NB4 (cell line): ENCODE measurements at places on chromosomes 13 and 19.

DNA sequence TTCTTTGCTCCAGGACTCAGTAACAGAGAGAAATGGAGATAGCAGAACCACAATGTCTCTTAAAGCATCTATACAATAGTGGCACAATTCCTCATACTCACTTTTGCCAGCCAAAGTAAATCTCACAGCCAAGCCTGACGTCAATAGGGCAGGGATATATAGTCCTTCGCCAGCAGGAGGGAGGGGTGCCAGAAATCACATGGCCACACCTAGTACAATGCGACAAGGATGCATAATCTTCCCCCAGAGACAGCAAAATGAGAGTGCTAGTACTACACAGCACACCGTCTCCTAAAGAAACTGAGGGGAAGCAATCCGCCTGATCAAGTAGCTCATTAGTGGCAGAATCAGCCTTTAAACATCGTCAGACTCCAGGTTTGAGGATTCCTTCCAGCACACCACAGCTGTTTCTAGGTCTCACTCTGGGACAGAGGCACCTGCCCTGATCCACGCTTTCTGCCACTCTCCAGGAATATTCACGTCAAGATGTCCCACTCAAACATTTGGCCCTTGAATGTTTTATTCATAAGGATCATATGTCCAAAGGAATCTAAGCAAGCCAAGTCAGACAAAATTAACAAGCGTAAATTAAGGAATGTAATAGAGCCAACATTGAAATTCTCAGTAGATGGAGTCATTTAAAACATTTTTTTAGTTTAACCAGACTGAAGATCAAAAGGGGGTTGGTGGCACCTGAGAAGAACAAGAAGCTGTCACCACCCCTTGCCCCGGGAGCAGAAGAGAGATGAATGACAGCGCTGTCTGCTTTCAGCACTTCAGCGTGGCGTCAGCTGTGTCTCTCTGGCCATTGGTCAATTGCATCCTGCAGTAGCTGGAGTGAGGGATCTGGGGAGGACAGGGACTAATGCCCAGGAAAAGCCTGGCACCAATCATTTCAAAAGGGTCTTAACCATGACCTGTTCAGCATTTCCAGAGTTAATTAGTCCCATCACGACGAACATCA, 63.5 kb upstream of the SERP2 start:
- DNase-seq: no peak

DNA sequence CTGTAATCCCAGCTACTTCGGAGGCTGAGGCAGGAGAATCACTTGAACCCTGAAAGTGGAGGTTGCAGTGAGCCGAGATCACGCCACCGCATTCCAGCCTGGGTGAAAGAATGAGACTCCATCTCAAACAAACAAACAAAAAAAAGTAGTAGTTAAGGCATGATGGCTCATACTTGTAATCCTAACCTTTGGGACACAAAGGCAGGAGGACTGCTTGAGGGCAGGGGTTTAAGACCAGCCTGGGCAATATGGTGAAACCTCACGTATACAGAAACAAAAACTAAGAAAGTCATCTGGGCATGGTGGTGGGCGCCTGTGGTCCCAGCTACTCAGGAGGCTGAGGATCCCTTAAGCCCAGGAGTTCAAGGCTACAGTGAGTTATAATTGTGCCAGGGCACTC, 1.8 kb downstream of the DNMT1 start:
- no peak for DNase-seq

DNA sequence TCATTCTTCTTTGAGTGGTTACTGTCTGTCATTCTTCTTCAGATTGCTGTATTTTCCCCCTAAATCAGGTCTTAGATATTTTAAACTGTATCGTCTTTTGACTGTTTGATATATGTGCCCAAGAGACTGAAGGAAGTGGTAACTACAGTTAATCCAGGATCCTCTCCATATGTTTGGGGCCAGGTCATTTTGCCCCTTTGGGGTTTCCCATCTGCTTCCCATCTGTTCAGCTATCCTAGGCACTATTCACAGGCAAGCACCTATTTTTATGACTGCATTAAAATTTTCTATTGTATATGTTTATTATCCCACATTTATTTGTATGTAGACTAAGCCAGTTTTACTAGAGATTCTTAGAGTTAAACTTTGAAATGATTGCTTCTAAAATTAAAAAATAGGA, 244.2 kb downstream of the PCCA start:
- DNase-seq: no peak

DNA sequence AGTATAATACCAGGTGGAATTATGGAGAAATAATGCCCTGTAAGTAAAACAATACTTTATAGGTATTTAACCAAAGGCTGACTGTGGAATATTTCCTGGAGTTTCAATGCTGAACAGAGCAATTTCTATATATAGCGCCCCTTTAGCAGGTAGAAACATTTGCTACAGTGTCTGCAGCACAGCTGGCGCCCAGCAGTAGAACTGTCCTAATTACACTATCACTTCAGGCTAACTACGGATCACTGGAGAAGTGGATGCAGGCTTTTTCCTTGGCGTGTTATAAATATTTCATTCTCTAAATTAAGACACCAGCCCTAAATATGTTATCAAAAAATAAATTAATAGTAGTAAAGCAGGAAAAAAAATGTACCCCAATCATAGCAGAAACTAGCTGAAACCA, 3.1 kb downstream of the SHISA2 start:
- DNase-seq: no peak

DNA sequence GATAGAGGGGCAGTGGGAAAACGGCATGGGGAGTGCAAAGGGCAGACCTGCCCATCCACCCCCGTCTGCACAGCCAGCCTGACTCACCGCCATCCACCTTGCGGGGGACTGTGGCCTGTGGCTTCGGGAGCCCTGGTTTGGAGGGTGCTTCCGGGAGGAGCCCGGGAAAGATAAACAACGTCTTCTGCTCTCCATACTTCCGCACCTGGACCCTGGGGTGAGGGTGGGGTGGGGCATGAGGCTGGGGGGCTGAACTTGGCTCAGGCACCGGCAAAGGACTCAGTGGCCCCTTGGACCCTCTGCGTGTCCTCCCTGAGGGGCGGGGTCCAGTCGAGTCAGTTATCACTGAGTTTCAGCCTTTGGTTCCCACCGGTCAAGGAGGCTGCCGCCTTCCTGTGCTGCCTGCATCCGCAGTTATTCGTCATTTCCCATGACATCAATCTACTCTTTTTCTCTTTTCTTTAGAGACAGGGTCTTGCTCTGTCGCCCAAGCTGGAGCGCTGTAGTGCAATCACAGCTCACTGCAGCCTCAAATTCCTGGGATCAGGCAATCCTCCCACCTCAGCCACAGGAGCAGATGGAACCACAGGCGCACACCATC, 3.2 kb downstream of the GPR108 start:
- no peak for DNase-seq

DNA sequence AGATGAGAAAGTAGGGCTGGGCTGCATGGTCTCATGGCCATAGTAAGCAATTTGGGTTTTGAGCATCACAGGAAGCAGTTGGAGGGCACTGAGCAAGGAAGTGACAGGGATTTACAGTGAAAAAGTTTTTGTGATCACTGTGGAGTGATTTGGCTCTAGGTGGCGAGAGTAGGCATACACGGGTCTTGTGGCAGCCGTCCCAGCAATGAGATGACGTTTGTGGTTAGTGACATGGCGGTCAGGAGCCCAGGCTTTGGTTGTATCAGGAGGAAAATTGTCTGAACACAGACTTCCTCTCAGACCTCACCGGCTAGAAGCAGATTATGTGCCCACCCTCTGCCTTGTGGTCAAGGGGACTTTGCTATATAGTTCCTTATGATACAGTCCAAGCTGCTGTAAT, 3.3 kb downstream of the ZNF444 start:
- DNase-seq: peak; percentile 7

GRCh38 chr13:77579959-77580358, 44.5 kb downstream of the SCEL start:
- DNase-seq: no peak

GRCh38 chr13:27522847-27523246, 72.5 kb upstream of the MTIF3 start:
- peak; percentile 49 for DNase-seq

- no peak for DNase-seq
These were observed 85.8 kb downstream of the EPSTI1 start for GRCh38 chr13:42906257-42906656.

DNA sequence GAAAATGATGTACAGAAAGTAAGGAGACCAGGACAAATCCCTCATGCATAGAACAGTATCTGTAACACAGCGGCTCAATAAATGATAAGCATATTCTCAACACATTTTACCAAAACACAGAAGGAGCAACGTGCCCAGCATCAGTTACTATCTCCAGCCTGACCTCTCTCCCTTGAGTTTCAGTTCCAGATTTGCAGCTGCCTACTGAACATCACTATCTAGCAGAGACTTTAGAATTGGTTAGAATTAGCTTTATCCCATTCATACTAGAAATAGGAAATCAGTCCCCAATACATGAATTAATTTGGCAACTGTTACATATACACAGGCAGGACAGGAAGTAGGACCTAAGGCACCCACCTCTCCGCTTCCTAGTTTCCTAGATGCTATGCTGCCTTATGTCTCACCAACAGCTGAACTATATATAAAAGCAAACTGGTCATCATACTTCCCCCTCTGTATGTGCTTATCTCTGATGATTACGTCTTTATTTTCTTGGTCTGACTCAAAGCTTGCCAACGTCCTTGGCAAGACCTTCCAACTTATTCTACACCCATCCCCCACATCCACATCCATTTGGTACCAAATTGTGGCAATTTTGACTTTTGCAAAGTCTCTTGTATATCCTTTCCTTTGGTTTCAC, 61.1 kb downstream of the SACS start:
- DNase-seq: peak; percentile 33

- peak; percentile 56 for DNase-seq
These were observed 3.6 kb upstream of the CEACAM3 start for GRCh38 chr19:41792513-41793413.

- DNase-seq: no peak
These were observed 4.8 kb downstream of the SYNGR4 start for GRCh38 chr19:48368936-48369335.

DNA sequence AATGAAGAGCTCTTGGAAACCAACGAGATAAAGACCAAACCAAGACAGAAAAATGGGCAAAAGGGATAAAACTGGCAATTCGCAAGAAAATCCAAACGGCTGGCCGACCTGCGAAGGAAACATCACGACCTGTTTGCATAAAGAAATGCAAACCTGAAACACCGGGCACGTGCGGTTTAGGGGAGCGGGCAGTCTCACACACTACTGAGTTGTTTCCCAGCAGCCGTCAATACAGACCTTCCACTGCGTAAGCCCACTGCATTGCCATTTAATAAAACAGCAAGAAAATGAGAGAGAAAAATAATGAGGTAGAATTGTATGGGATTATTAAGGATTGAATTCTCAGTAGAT, 642 bp upstream of the PEG3 start:
- no peak for DNase-seq

GRCh38 chr19:1561236-1561842, 6.8 kb downstream of the MEX3D start:
- DNase-seq: no peak

DNA sequence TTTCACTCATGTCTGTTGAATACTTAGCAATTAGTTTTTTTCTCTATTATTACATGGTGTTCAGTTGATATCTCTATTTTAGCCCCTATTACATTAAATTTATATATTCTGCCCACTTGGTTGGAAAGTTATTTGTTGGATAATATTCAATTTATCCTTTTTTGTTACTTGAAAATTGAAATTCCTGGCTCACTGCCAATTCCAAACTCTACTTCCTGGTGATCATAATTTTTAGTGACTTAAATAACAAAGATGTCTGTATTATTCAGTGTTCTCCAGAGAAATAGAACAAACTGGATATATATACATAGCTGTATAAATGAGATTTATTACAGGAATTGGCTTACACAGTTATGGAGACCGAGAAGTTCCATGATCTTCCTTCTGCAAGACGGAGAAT, 93.6 kb downstream of the GPC5 start:
- no peak for DNase-seq

GRCh38 chr13:67549331-67549730, 319.2 kb upstream of the PCDH9 start:
- DNase-seq: peak; percentile 27

GRCh38 chr19:43560687-43561086, 14.6 kb downstream of the XRCC1 start:
- DNase-seq: peak; percentile 67
